NCI-H1436 treated with DMSO at 0.1 percent for 48 hours (cell line): ENCODE measurements at places on chromosomes 3 and 15.

DNA sequence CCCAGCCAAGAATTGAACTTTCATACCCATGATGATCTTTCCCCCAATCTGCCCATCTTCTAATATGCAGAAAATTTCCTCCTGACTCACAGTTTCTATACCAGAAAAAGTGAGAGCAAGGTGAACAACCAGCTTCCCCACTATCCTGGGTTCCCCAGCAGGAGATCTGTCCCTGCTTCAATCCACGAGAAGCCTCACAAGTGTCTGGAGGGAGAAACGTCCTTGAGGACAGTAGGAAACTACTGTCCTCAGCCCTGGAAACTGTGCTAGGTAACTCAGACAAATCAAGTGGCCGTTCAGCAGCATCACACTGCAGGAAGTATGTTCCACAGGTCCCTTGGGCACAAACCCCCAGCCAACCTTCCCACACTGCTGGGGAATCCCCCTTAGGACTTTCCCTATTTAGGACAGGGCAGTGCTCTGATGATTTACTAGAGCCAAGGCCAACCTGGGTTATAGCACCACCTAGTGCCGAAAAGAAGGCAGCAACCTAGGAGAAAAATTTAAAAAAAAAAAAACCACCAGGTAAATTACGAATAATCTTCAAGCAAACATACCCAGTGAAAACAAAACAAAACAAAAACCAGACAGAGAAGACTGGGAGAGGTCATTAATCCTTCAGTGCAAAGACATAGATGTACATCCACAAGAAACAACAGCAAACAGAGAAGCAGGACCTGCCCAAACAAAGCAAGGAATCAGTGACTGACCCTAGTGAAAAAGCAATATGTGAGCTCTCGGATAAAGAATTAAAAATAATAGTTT is 36.0 kb downstream of the MORC1 start:
- DNase-seq = no peak

DNA sequence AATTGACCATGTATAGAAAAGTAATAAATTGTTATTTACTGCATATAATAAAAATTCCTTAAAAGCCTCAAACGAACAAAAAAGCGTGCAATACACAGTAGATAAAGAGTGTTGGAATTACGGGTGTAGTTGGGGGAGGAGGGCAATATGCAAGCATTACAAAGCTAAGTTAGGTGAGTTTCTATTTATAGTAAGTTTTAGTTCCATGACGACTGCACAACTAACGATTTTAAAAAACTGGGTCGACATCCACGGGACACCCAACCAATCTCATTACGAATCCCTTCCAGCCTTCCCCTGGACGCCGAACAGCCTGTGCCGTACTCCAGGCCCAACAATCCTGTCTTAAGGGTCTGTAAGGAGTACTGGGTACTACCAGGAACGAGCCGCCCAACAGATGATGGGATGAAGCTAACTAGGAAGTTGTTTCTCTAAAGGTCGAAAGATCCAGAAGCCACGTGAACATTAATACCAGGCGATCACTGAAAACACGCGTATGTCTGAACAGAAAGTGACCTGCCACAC is 677 bp downstream of the POLQ start:
- no peak for DNase-seq

GRCh38 chr3:119340446-119340845 is 46.3 kb downstream of the ARHGAP31 start:
- no peak for DNase-seq

DNA sequence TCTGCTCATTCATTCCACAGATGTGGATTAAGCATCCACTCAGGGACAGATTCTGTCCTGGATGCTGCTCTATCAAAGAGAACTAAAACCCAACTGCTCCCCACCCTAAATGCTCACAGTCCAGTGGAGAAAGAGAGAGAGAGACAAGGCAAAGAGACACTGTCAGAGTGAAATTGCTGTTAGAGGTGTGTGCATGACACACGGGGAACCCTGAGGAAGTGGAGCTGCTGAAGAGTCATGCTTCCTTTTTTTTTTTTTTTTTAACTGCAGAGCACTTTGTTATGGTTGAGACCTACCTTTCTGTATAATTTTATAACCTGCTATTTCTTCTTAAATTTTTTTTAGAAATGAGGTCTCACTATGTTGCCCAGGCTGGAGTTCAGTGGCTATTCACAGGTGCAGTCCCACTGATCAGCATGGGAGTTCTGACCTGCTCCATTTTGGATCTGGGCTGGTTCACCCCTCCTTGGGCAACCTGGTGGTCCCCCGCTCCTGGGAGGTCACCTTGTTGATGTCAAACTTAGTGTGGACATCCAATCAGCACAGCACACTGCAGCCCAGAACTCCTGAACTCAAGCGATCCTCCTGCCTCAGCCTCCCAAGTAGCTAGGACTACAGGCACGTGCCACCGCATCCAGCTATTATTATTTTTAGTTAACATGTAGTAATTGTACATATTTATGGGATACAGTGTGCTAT is 18.2 kb upstream of the PSTPIP1 start:
- DNase-seq = no peak

DNA sequence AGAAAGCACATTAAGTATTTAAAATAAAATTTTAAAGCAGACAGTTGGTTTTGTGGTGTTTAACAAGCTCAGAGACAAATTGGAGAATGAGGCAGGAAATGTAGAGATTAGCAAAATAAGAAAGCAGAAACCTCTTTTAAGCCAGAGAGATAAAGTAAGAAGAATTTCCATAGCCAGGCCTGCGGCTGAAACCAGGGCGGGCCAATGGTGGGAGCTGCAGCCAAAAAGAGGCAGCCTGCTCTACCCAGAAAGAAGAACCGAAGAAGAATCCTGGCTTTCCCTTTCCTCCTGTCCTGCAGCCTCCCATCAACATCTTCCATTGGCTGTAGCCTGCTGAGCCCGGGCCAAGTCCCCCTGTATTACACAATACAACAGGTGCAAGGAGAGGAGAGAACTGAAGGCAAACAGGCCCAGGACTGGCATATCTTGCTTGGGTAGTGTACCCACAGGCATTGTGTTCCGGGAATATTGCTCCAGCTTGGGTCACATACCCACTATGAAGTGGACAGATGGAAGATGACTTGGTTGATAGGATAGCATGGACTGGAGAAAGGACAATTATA is 11.5 kb upstream of the TFG start:
- DNase-seq = no peak
